Stimulated activated CD4-positive, alpha-beta T cell treated with anti-CD3 and anti-CD28 coated beads, TNF-alpha, amount 100 ng/mL, for 24 hours (primary cell): ENCODE measurements at places on chromosomes 7 and 10.

- no peak for DNase-seq
These were observed 51.7 kb upstream of the ADAM12 start for GRCh38 chr10:126439942-126440341.

- DNase-seq: no peak
These were observed 15.6 kb upstream of the MUC3A start for GRCh38 chr7:100933734-100934133.

GRCh38 chr10:68474021-68474420 is 2.2 kb upstream of the DNA2 start:
- DNase-seq: no peak

DNA sequence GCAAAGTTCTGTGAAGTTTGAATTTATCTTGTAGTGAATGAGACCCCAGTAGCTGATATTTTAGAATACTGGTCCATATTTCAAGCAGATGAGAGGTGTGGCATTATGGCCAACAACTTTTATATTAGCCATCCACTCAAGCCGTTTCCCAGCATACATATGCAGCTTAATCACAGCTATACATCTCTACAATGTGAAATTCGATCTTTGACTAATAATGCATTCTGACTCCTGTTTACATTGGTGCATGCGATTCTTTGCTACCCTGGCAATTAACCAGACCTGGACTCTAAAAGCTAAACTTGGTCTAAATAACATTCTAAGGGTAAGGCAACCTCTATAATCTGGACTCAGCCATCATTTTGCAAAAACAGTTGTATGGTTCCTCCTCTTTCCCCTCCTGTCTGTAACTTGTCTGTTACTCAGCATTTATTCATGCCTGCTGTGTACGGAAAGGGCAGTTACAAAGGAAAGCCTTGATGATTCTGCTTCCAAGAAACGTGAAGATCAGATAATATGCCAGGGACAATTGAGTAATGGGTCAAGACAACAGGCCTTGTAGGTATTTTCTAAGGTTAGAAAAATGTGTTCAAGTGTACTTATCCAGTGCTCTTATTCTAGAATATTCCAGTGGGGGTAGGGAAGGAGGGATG is 50.6 kb downstream of the PNLIPRP2 start:
- DNase-seq: no peak

GRCh38 chr7:103636153-103636552 is 190.1 kb upstream of the SLC26A5 start:
- DNase-seq: no peak

- no peak for DNase-seq
These were observed 69.7 kb upstream of the ZNF804B start for GRCh38 chr7:88689821-88690220.

DNA sequence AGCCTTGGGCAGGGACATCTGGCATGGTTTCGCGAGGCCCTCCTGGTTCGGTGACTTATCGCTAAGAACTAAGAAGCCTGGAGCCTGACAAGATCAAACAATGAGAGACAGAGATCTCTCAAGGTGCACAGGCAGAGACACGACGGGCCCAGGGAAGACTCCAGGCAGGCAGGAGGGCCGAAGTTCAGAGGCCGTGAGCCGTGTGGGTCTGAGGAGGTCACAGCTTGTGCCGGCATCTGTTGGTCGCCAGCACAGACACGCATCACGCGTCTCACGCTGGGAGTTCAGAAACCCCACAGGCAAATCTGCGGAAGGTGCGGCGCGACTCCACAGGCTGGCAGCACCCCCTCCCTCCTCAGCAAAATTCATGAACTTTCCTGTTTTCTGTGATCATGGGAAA is 314.0 kb downstream of the DNAJB6 start:
- no peak for DNase-seq

GRCh38 chr7:36506820-36507219 is 117.2 kb downstream of the ANLN start:
- no peak for DNase-seq

DNA sequence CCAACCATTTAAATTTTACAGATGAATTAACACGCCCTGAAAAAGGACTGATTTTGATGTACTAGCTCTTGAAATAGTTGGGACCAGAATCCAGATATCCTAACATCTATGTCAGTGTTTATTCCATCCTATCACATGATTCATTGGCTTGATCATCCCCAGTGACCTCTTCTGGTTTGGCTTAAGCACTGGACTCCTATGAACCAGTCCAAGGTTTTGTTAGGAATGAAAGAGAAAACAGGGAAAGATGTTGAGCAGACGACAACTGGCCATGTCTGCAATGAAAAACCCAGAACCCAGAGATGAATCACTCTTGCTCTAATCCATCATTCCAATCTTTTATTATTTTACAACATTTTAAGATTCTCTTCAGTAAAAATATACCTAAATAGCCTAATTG is 1080.9 kb downstream of the SORCS1 start:
- no peak for DNase-seq

- no peak for DNase-seq
These were observed 79.3 kb downstream of the AVL9 start for GRCh38 chr7:32574626-32575025.

GRCh38 chr7:150332852-150333635 is 8.4 kb downstream of the RARRES2 start:
- no peak for DNase-seq

DNA sequence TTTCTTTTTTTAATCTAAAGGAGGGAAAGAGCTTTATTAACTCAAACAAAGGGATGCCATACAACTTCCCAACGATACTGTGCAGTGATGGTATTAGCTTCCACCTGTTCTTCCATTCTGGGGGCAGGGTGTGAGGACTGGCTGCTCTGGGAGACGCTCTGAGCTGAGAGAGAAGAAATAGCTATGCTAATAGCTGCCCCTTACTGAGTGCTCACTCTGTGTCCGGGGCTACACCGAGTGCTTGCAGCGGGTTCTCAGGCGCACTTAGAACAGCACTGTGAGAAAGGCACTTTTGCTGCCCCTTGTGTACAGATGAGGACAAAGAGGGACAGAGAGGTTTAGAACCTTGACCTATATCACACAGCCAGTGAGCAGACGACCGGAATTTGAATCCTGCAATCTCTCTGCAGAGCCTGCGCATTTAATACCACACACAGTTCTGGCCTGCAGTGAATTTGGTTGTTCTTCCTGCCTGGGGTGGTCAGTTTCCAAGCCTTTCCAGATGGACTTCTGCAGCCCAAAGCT is 142.2 kb downstream of the PLPP4 start:
- no peak for DNase-seq

GRCh38 chr10:13219685-13220670 is 14.2 kb downstream of the UCMA start:
- no peak for DNase-seq
